ENCODE measurements at places on chromosomes 4 and X. TPM values are rescaled to one million over a fixed set of nuclear protein-coding genes. Genes with fewer than 3 reads are reported as not detected.

DNA sequence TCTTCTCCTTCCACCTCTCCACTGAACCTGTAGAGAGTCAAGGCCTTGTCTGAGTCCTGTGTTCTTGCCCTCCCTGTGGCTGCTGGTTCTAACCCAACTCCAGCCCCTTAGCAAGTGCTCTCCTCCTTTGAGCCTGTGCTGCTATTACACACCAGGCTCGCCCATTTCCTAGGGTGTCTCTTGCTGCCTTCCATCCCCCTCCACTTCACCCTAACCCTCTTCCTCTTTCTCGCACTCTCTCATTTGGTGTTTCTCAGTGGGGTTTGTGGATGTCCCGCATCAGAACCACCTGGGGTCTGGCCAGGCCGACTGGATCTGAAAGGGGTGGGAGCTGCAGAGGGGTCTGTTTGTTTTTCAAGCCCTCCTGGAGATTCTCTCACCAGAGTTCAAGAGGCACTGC, 156.7 kb downstream of the SPRY1 start:
- no peak for DNase-seq

GRCh38 chr4:1887052-1887451, 15.9 kb downstream of the NSD2 start:
- no peak for DNase-seq

- no peak for DNase-seq
Measured at GRCh38 chr4:88413801-88414200, 35.1 kb downstream of the HERC6 start.

GRCh38 chr4:143411527-143412419, 75.1 kb downstream of the GAB1 start:
- DNase-seq: no peak

- no peak for DNase-seq
Measured at GRCh38 chrX:135522132-135522530, 1.7 kb downstream of the INTS6L start.

GRCh38 chr4:3421470-3421869, 20.3 kb upstream of the HGFAC start:
- DNase-seq: no peak

DNA sequence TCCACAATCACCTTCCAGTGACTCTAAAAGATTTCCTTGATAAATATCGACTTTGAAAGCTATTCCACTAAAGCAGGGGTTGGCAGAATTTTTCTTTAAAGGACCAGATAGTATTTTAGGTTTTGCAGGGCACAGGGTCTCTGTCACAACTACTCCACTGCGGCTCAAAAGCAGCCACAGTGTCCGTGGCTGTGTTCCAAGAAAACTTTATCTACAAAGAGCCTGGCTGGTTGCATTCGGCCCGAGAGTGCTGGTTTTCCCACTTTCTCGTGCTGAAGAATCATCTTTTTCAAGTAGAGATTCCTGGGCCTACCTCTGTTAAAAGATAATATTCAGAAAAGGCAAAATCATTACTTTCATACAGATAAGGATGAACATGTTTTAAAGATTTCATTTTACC, 55.6 kb downstream of the TSPAN7 start:
- DNase-seq: no peak

DNA sequence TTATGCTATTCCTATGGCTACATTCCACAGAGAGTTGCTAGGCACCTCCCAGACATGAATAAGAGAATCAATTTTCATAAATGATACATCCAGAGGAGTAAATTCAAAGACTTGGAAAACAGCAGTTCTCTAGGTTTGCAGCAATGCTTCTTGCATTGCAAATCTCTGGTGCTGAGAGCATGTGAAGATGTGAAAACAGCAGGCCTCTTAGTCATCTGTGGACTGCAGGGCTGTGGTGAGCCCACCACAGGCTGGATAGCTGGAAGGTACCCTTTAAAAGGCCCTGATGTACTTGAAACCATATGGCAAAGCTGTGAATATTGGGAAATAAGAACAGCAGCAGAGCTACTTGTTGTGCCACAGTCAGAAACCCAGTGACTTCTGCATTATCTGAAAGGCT, 2135.9 kb downstream of the ARAP2 start:
- no peak for DNase-seq

GRCh38 chrX:100819534-100819836, 706 bp upstream of the CSTF2 start:
- peak; percentile 33 for DNase-seq

The TMPRSS11F gene
- polyA plus RNA-seq: 0.07 TPM

The VEGFC gene
- polyA plus RNA-seq: 30.5 TPM

The CMC4 gene
- 10.1 TPM for polyA plus RNA-seq

The BCLAF3 gene
- 17.6 TPM for polyA plus RNA-seq

The ARSD gene
- 48.1 TPM for polyA plus RNA-seq

The MAGEA12 gene
- polyA plus RNA-seq: not detected

The FAM47A gene
- not detected for polyA plus RNA-seq
